ENCODE measurements at places on chromosomes 6 and 20.

DNA sequence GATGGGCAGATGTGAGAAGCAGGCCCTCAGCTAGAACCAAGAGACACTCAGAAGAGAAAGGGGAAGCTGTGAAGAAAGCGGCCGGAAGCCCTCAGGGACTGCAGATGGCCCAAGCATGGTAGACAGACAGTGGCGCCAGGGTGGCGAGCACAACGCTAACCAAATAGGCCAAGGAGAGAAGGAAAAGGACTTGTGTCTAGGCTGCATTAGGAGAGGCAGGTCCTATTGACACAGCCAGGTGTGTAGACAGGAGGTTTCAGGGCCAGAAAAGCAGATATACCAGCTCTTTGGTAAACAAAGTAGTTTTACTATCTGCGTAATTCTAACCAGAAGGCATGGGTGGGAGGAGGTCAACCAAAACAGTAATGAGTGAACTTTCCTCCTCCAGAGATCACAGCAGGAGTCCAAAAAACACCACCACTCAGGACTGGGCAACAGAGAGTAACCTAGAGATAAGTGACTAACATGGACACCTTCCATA is 15.8 kb upstream of the MAP7 start:
- DNase-seq: no peak

- no peak for DNase-seq
Measured at GRCh38 chr6:62980093-62980492, 231.2 kb upstream of the FKBP1C start.

GRCh38 chr6:119890470-119890869 is 540.9 kb upstream of the MAN1A1 start:
- DNase-seq: no peak

GRCh38 chr6:104958178-104959025 is 1.5 kb downstream of the LIN28B start:
- peak; percentile 46 for DNase-seq

- no peak for DNase-seq
Measured at GRCh38 chr20:34506480-34506879, 9.7 kb upstream of the DYNLRB1 start.

GRCh38 chr20:36305602-36306551 is at the start of gene DLGAP4:
Gene DLGAP4 (plus strand): TSS chr20:36306339. CDS start chr20:36431718, 125,379 bp downstream.
- no peak for DNase-seq

- peak; percentile 54 for DNase-seq
Measured at GRCh38 chr6:83429857-83430610, 817 bp downstream of the ME1 start.

DNA sequence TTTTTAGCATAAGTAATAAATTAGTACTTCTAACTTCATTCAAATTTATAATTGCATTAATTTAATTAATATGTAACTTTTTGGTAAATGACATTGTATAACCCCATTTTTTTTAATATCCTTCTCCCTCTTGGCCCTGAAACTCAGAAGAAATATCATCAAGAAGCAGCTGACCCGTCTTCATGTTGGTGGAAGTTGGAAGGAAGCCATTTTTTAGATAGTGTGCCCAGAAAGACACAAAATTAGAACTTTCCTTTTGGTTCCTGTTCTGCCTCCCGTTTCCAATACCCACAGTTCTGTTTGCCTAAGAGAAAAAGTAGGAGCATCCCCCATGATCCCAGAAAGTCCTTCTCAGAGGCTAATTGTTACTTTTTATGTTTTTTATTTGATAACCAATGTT is 65.5 kb downstream of the PLCB4 start:
- no peak for DNase-seq

DNA sequence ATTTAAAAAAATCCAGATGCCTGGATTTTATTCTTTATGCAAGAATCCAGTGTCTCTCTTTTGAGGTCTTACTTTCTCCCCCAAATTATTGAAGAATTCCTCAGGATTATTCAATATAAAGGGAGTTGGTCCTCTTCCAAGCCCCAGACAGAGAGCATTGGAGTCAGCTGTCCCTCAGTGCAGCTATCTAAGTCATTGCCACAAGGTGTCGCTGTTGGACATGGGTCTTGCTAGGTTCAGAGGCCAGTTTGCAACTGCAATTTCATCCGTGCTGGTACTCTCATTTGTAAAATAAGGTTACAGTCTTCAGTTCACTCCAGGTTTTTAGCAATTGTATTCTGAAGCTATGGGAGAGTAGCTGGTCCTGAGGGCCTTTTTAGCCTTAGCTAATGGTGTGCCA is 27.8 kb downstream of the CCN2 start:
- peak; percentile 50 for DNase-seq

- no peak for DNase-seq
Measured at GRCh38 chr6:104606361-104606760, 253.4 kb downstream of the HACE1 start.

- DNase-seq: no peak
Measured at GRCh38 chr20:37511610-37512275, 9.3 kb upstream of the NNAT start.

DNA sequence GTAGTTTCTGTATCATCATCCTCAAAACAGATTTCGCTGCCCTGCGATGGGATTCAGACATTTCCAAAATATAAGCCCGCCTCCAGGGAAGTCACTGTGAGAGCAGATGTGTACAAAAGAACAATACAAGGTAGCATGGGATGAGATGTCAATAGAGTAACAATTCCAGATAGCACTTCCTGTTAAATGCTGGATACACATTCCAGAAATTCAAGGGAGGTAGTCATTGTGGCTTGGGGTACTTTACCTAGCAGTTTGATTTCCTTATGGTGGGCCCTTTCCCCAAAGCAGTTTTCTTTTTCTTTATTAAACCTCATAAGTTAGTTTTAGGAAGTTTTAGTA is 2.5 kb downstream of the RNF217 start:
- DNase-seq: no peak

DNA sequence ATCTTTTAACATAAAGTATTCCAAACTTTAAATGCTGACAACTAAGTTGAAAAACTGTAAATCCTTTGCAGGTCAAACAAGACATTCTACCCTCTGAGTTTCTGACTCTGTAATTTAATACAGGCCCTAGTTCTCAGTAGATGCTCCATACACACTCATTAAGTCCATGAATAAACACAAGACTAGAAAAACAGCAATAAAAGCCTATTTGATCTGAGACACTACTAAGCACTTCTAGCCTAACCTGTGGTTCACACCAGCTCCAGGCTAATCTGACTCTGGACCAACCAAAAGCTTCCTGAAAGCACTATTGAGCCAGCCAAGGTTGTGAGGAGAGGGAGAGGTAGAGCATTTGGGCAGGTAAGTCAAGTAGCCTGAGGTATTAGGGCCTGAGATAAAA is 103.9 kb downstream of the EPM2A start:
- no peak for DNase-seq

DNA sequence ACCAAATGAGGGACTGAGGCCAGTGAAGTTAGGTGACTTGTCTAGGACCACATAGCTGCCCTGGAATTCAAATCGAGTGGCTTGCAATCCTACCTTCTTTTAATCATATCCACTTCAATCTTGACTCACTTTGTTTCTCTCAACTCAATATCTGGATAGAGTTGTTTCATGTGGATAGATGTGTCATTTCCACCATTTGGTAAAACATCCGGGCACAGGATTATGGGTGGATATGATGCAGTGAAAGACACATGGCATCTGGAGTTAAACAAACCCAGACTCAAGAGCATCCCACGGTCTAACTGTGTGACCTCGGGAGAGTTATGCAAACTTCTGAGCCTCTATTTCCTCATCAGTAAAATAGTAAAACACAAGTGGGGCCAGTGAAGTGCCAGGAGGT is 103.6 kb upstream of the CNKSR3 start:
- DNase-seq: no peak

- DNase-seq: peak; percentile 93
Measured at GRCh38 chr6:150600301-150601017, 774 bp downstream of the PLEKHG1 start.

DNA sequence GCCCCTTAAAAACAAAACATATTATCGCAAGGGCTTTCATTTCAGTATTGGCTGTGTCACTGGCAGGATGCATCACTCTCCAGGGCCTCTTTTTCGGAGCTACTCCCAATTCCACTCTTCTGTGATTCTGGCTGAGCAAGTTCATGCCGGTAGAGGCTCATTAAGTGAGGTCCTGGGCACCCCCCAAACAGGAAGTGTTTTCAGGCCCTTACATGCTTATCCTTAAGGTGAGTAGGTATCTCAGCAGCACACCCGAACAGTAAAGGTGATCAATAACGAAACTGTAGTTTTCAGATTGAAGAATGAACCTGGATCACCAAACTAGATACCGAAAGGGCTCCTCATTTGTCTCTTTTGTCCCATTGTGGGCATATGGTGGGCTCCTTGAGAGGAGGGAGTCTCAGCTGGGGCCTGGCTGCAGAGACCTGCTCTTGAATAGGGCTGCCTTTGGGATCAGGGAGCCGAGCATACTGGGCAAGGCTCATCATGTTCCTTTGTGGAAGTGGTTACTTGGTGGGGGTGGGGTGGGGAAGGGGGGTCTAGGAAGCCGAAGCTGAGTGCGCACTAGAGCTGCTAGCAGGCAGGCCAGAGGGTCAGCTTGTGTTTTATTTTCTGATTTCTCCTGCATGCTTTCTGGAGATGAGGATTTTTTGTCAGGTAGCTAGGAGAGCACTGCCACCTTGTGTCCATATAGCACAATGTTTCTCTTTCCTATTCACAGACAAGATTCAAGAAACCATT is 65.2 kb downstream of the CDS2 start:
- peak; percentile 67 for DNase-seq

- DNase-seq: peak; percentile 22
Measured at GRCh38 chr6:126063512-126064146, 77.3 kb downstream of the TRMT11 start.

GRCh38 chr6:169896826-169897456 is 145.5 kb downstream of the ERMARD start:
- DNase-seq: no peak

GRCh38 chr6:163903541-163903940 is 489.0 kb downstream of the QKI start:
- no peak for DNase-seq

- DNase-seq: no peak
Measured at GRCh38 chr6:3119040-3119723, 671 bp downstream of the BPHL start.

GRCh38 chr6:14903176-14904038 is 342.5 kb upstream of the JARID2 start:
- no peak for DNase-seq

- DNase-seq: no peak
Measured at GRCh38 chr6:169640351-169640852, 61.4 kb downstream of the WDR27 start.

DNA sequence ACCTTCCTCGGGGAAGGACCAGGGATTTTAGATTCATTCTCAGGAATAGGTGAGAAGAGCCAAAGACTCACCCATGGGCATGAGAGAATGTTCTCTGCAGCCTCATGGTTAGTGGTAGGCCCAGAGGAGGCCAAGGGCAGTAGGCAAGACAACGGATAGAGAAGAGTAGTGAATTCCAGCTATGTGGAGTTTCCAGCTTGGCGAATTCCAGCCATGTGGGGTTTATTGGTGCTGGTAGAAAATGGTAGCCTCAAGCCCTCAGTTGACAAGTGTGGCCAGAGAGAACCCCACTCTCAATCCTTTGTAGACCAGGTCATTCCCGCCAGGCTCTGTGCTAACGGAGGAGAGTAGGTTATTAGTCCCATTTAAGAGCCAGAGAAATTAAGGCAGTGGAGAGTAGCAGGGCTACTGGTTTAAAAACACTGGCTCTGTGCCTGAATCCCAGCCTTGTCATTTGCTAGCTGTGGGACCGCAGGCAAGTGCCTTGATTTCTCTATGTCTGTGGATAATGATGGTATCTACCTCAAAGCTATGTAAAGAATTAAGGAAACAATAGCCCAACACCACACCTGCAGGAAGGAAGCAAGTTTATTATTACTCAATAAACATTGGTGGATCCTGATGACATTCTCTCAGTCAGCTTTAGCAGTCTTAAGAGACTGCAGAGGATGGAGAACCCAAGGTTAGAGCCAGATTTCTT is 2.0 kb upstream of the SLC9A8 start:
- DNase-seq: no peak

Data from retina (tissue), 1 donor.